Glomerular endothelial cell (primary cell): ENCODE measurements at places on chromosomes 13 and 19.

DNA sequence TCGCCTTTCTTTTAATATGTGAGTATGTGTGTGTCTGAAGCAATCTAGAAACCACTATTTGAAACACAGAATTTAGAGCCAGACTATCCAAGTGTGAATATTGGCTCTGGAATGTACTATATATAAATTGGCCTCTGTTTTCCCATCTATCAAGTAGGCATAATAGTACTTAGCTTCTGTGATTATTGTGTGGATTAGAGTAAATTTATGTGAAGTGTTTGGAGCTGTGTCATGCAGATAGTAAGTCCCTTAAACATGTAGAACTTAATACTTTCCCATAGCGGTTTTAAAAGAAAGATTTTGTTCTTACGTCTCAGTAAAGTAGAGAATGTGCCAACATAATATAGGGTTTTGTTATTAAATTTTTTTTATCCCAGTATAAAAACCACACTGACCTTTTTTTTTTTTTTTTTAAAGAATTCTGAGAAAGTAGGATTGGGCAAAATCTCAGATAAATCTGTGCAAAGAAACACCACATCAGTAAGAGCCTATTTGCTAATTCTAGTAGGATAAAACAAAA is 432.3 kb downstream of the RFC3 start:
- DNase-seq: no peak

DNA sequence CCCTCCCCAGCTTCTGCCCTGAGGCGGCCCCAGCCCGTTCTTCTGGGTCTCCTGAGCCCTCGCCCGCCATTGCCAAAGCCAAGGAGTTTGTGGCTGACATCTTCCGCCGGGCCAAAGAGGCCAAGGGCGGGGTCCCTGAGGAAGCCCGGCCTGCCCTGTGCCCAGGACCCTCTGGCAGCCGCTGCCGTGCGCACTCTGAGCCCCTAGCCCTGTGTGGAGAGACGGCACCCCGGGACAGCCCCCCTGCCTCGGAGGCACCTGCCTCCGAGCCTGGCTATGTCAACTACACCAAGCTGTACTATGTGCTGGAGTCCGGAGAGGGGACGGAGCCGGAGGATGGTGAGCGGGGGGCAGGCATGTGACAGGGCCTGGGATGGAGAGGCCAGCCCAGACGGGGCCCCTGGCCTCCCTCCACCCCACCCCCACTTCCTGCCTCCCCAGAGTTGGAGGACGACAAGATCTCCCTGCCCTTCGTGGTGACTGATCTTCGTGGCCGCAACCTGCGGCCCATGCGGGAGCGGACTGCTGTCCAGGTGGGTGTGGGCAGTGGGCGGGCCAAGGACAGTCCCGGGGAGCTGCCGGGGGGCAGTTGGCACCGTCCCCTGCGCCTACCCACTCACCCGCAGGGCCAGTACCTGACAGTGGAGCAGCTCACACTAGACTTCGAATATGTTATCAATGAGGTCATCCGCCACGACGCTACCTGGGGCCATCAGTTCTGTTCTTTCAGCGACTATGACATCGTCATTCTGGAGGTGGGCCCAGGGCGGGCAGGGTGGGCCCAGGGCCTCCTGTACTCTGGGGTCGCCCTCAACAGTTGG is 7.0 kb downstream of the DCAF15 start:
- DNase-seq: no peak

DNA sequence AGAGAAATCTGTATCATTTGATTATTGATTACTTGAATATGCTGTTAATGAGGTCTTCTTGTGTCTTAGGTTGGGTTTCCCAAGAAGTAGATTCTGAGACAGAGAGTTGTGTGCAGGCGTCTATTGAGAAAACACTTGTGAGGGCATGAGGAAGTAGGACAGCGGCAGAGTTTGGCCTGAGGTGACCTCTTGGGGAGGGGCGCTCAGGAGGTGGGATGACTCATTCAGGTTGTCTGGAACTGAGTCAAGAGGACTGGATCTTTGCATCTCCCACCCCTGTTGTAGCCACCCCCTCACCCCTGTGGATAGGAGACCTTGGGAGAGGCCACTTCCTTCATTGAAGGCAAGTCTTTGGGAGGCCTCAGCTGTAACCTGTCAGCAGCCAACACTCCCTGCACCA is 35.2 kb upstream of the WDFY2 start:
- no peak for DNase-seq

- no peak for DNase-seq
Observed at GRCh38 chr13:30570691-30571090, 47.0 kb upstream of the USPL1 start.

GRCh38 chr13:44169018-44169911 is 204.4 kb upstream of the SERP2 start:
- no peak for DNase-seq

DNA sequence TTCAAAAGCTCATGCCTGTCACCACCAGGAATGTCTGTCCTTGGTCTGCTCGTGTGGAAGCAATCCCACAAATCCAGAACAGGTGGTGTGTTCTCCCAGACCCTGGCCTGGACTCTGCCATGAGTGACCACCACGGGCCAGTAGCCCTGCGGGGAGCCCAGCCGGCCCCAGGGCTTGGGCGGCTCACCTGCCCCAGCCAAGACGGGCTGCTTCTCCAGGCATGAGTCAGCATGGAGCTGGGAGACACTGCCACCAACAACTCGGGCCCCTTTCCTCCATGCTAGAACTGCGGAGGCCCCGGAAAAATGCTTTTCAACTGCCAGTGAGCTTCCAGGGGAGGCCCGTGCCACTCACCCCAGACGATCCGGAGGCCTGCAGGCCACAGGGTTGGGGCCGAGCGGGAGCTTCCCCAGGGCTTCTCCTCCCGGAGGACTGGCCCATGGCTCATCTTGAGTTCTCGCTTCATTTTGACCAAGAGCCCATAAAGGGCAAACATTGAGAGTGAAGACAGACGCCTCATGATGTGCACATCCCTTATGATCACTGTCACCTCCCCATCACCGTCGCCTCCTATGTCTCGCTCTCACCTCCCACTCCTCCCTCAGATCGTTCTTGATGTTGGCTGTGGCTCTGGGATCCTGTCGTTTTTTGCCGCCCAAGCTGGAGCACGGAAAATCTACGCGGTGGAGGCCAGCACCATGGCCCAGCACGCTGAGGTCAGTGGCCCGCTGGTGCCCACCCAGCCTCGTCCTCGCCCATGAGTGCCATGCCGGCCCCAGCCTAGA is 16.7 kb downstream of the YIPF2 start:
- DNase-seq: no peak
